Mucosa of gallbladder (tissue), 1 donor: ENCODE measurements at places on chromosomes 1 and 21. TPM values are rescaled to one million over a fixed set of nuclear protein-coding genes. Genes with fewer than 3 reads are reported as not detected.

GRCh38 chr1:55224729-55225128, 9.6 kb upstream of the USP24 start:
- no peak for DNase-seq

DNA sequence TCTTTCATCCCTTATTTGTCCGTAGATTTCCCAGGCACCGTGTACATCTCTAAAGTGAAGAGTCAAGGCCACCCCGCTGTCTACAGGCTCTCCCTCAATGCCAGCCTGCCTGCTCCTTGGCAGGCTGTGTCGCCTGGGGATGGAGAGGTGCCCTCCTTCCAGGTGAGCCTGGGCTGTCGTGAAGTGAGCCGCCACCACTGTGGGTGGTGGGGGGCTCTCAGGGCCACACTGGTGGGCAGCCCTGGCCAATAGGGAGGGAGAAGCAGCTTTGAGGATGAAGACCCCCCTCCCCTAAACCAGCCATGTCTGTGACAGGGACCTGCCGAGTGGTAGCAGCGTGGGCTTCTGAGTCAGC, 46.2 kb downstream of the DISP3 start:
- no peak for DNase-seq

- DNase-seq: no peak
Observed at GRCh38 chr1:41411229-41411628, 50.0 kb downstream of the FOXO6 start.

GRCh38 chr1:1543706-1544099, 3.3 kb upstream of the TMEM240 start:
- no peak for DNase-seq

DNA sequence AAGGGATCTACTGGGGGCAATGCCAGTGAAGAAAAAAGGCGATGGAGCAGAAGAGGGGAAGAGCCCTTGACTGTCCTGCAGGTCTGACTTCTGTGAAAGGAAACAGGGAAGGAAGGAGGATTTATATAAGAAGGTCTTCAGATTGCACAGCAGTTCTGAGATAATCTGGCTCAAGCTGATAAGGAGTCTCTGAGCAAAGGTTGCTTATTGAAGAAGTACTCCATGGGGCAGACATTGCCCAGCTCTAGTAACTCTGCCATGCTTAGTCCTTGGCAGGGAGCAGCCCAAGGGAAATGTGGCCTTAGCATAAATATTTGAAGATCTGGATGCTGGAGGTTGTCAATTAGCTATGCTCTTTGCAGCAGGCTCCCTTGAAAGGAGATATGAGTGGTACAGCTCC, 15.9 kb upstream of the TTF2 start:
- DNase-seq: no peak

The WRAP73 gene
- total RNA-seq: 21.6 TPM

The SH3BP5L gene
- total RNA-seq: 40.0 TPM

The TRNP1 gene
- 296 TPM for total RNA-seq
